ENCODE measurements at places on chromosomes 2 and 18. TPM values are rescaled to one million over a fixed set of nuclear protein-coding genes. Genes with fewer than 3 reads are reported as not detected.

DLGAP1 gene
- not detected for total RNA-seq

GPR45 gene
- total RNA-seq = not detected

MERTK gene
- total RNA-seq = 1.9 TPM

MYCN gene
- not detected for total RNA-seq

RAPGEF4 gene
- total RNA-seq = 0.29 TPM

ADAM23 gene
- total RNA-seq = 8.4 TPM

SCTR gene
- not detected for total RNA-seq

ZSCAN30 gene
- 0.48 TPM for total RNA-seq

ANKRD30B gene
- total RNA-seq = not detected

KIF5C gene
- 0.32 TPM for total RNA-seq

UGT1A4 gene
- 0.12 TPM for total RNA-seq

SYT4 gene
- not detected for total RNA-seq

ROCK2 gene
- total RNA-seq = 20.5 TPM

NDUFV2 gene
- 148 TPM for total RNA-seq

ICA1L gene
- 1.8 TPM for total RNA-seq

POTEC gene
- total RNA-seq = not detected

KRTCAP3 gene
- not detected for total RNA-seq

SPATS2L gene
- 127 TPM for total RNA-seq

RUFY4 gene
- total RNA-seq = not detected

GNLY gene
- total RNA-seq = 0.30 TPM

LHCGR gene
- not detected for total RNA-seq

ZNF407 gene
- 2.1 TPM for total RNA-seq

SERPINB2 gene
- not detected for total RNA-seq

TEKT4 gene
- total RNA-seq = not detected

LCT gene
- 0.05 TPM for total RNA-seq

PLA2R1 gene
- total RNA-seq = 1.9 TPM

CERKL gene
- 0.15 TPM for total RNA-seq

HOXD1 gene
- 0.06 TPM for total RNA-seq

IL36B gene
- 0.17 TPM for total RNA-seq
